ENCODE measurements at places on chromosomes 12 and 14.

DNA sequence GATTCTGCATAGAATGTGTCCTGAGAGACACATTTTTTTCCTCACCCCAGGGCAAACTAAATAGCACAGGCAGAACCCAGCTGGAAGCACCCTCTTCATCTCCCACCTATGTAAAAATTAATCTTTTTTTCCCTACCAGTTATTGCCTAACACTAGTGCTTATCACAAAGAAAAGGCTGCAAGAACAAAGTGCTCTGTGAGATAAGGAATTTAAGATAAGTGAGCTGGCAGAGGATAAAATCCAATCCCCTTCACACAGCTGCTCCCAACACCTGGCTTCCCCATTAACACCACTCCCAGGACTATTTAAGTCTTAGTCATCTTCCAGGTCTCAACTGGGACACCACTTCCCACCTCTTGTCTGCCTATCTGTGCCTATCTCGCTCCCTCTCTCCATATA, 75.2 kb downstream of the TTC9 start:
- H3K4me1 ChIP-seq, result no peaks in the 10 kb centered on the region
- no peak overlapping the region for H3K27ac ChIP-seq
- no peaks in the 10 kb centered on the region for H3K36me3 ChIP-seq
- no peaks in the 10 kb centered on the region for H3K27me3 ChIP-seq
- no peak overlapping the region for H3K4me3 ChIP-seq

GRCh38 chr14:90557516-90557915, 160.7 kb downstream of the CALM1 start:
- H3K27me3 ChIP-seq, result no peaks in the 10 kb centered on the region
- H3K4me1 ChIP-seq, result peaks cover 13% of the 10 kb centered on the region
- H3K27ac ChIP-seq, result no peak overlapping the region
- no peak overlapping the region for H3K4me3 ChIP-seq
- H3K36me3 ChIP-seq, result no peaks in the 10 kb centered on the region
- DNase-seq, result no peak

GRCh38 chr14:35034440-35034833, 11.6 kb upstream of the FAM177A1 start:
- no peak overlapping the region for H3K27ac ChIP-seq
- no peak for DNase-seq
- H3K4me1 ChIP-seq, result no peaks in the 10 kb centered on the region
- H3K36me3 ChIP-seq, result peaks cover 11% of the 10 kb centered on the region
- no peak overlapping the region for H3K4me3 ChIP-seq

- no peaks in the 10 kb centered on the region for H3K27me3 ChIP-seq
- H3K4me1 ChIP-seq, result no peaks in the 10 kb centered on the region
- no peaks in the 10 kb centered on the region for H3K36me3 ChIP-seq
- H3K27ac ChIP-seq, result no peak overlapping the region
- no peak overlapping the region for H3K4me3 ChIP-seq
- DNase-seq, result no peak
Observed at GRCh38 chr14:104282332-104283196, 144.2 kb downstream of the KIF26A start.

DNA sequence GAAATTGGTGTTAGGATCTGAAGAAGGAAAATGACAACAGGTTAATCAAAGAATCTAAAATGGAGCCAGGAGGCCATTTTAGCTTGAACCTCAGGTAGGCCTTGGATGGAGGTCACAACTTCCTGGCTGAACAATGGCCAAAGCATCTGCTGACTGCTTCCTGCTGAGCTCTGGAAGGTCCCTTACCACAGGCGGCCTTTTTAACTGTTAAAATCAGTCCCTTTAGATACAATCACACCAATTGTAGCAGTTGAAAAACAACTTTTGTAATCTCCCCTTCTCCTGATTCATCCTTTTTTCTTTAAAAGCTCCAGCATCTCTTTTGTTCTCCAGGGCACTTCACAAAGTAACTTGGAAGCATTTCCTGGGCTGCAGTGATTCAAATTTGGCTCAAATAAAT, 388.8 kb downstream of the PDZRN4 start:
- no peak for DNase-seq
- H3K4me1 ChIP-seq, result peaks cover 19% of the 10 kb centered on the region
- H3K27me3 ChIP-seq, result no peaks in the 10 kb centered on the region

DNA sequence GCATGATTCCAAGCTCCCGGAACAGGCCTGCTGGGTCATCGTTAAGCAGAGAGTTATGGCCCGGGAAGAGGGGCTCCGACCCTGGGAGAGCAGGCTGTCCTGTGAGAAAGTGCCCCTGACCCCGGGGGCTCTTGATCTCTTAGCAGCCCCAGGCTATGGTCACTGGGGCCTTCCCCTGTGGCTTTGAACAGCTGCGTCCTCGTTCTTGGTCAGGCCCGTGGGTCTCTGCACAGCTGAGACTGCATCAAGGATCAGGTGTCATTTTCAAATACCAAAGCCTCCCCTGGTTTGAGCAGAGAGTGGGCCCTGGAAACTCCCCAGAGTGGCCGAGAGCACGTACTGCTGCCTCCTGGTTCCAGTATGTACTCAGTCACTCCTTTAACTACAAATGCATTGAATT, 114.8 kb downstream of the ESRRB start:
- peaks cover 12% of the 10 kb centered on the region for H3K4me1 ChIP-seq
- no peaks in the 10 kb centered on the region for H3K27me3 ChIP-seq
- peak overlapping the region; percentile 15 for H3K27ac ChIP-seq
- no peaks in the 10 kb centered on the region for H3K36me3 ChIP-seq
- DNase-seq, result peak; percentile 33
- H3K4me3 ChIP-seq, result no peak overlapping the region

GRCh38 chr14:94663965-94664704, 51.9 kb downstream of the SERPINA3 start:
- H3K4me3 ChIP-seq, result no peak overlapping the region
- H3K36me3 ChIP-seq, result no peaks in the 10 kb centered on the region
- peak; percentile 27 for DNase-seq
- no peaks in the 10 kb centered on the region for H3K27me3 ChIP-seq
- H3K4me1 ChIP-seq, result no peaks in the 10 kb centered on the region
- no peak overlapping the region for H3K27ac ChIP-seq

DNA sequence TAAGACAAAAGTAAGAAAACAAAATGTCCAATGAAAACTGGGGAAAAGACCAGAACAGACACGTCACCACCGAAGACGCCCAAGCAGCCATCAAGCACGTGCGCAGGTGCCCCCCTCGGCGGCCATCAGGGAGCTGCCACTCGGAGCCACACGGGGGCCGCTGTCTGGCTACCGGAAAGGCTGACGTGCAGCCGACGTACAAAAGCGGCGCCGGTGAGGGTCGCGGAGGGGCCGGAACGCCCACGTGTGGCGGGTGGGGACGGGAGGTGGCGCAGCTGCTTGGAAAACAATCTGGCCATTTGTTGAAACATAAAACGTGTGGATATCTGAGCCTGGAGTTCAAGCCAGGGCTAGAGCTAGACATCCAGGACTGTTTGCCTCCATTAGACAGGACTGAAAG, 60.7 kb downstream of the GALNT9 start:
- H3K4me1 ChIP-seq, result no peaks in the 10 kb centered on the region
- no peak overlapping the region for H3K27ac ChIP-seq
- H3K27me3 ChIP-seq, result no peaks in the 10 kb centered on the region

DNA sequence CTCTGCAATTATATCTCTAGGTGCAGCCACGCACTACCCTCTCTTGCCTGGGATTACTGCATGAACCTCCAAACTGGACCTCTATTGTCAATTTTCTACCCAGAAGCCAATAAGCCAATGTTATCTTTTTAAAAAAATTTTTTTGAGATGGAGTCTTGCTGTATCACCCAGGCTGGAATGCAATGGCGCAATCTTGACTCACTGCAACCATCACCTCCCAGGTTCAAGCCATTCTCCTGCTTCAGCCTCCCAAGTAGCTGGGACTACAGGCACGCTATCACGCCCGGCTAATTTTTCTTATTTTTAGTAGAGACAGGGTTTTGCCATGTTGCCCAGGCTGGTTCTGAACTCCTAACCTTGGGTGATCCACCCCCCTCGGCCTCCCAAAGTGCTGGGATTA, 11.2 kb upstream of the PXN start:
- H3K27me3 ChIP-seq, result no peaks in the 10 kb centered on the region
- DNase-seq, result no peak
- H3K36me3 ChIP-seq, result no peaks in the 10 kb centered on the region

GRCh38 chr14:102645746-102646440, 53.4 kb downstream of the RCOR1 start:
- H3K27ac ChIP-seq, result no peak overlapping the region
- H3K4me1 ChIP-seq, result no peaks in the 10 kb centered on the region
- peak; percentile 39 for DNase-seq
- H3K4me3 ChIP-seq, result no peak overlapping the region
- no peaks in the 10 kb centered on the region for H3K27me3 ChIP-seq

- no peaks in the 10 kb centered on the region for H3K36me3 ChIP-seq
- no peaks in the 10 kb centered on the region for H3K27me3 ChIP-seq
- H3K4me3 ChIP-seq, result no peak overlapping the region
- no peak for DNase-seq
Observed at GRCh38 chr14:90985601-90986242, 74.7 kb downstream of the RPS6KA5 start.
